Dermis microvascular lymphatic vessel endothelial cell (primary cell): ENCODE measurements at places on chromosomes 11 and 22. TPM values are rescaled to one million over a fixed set of nuclear protein-coding genes. Genes with fewer than 3 reads are reported as not detected.

Gene IL18BP
- 1.5 and 1.8 TPM in 2 replicates for total RNA-seq

Gene MYRF
- 0.25 and 0.26 TPM in 2 replicates for total RNA-seq

Gene ZW10
- 15.0 and 18.1 TPM in 2 replicates for total RNA-seq

Gene UBQLN3
- not detected in 2 replicates for total RNA-seq

Gene ACR
- under 0.01 and 0.38 TPM in 2 replicates for total RNA-seq

Gene MICAL2
- 79.6 and 210 TPM in 2 replicates for total RNA-seq

Gene SLC5A1
- total RNA-seq: under 0.01 TPM in 2 replicates

Gene MS4A4A
- not detected in 2 replicates for total RNA-seq

Gene MUC5AC
- not detected in 2 replicates for total RNA-seq

Gene MTA2
- total RNA-seq: 185 and 204 TPM in 2 replicates

Gene FOLH1
- under 0.01 TPM in 1 of 2 replicates, not detected in the other for total RNA-seq

Gene ABCG4
- under 0.01 TPM in 1 of 2 replicates, not detected in the other for total RNA-seq

Gene MMP13
- total RNA-seq: not detected in 2 replicates

Gene MYEOV
- under 0.01 and 0.39 TPM in 2 replicates for total RNA-seq

Gene SDHAF2
- total RNA-seq: 39.1 and 50.7 TPM in 2 replicates

Gene HEPN1
- total RNA-seq: under 0.01 TPM in 1 of 2 replicates, not detected in the other

Gene GAL3ST3
- 0.26 and 0.38 TPM in 2 replicates for total RNA-seq

Gene NFAM1
- under 0.01 TPM in 1 of 2 replicates, not detected in the other for total RNA-seq

Gene ABTB2
- 0.13 and 0.25 TPM in 2 replicates for total RNA-seq

Gene FGF4
- total RNA-seq: not detected in 2 replicates

Gene SLC25A18
- total RNA-seq: not detected in 2 replicates

Gene FOLR3
- not detected in 2 replicates for total RNA-seq

Gene PRR5
- total RNA-seq: 6.8 and 13.5 TPM in 2 replicates

Gene MAP4K2
- total RNA-seq: 34.4 and 50.7 TPM in 2 replicates

Gene SAA1
- total RNA-seq: not detected in 2 replicates

Gene LIPT2
- total RNA-seq: 4.3 and 4.5 TPM in 2 replicates

Gene OOSP4B
- total RNA-seq: not detected in 2 replicates

Gene SERHL2
- 2.6 and 3.8 TPM in 2 replicates for total RNA-seq

Gene OR5B21
- not detected in 2 replicates for total RNA-seq

Gene SLC15A3
- 5.3 and 6.3 TPM in 2 replicates for total RNA-seq

Gene ISX
- not detected in 2 replicates for total RNA-seq

Gene EI24
- 103 and 111 TPM in 2 replicates for total RNA-seq

Gene TMEM134
- total RNA-seq: 11.9 and 35.1 TPM in 2 replicates

Gene FUT4
- 3.7 and 6.1 TPM in 2 replicates for total RNA-seq

Gene RELT
- 4.5 and 4.8 TPM in 2 replicates for total RNA-seq

Gene ARHGAP20
- 0.13 and 0.76 TPM in 2 replicates for total RNA-seq

Gene TRIM51
- total RNA-seq: not detected in 2 replicates

Gene RBMXL2
- not detected in 2 replicates for total RNA-seq

Gene DAGLA
- 1.7 and 3.2 TPM in 2 replicates for total RNA-seq

Gene CASTOR1
- total RNA-seq: 5.5 and 8.2 TPM in 2 replicates

Gene PI4KA
- total RNA-seq: 19.8 and 29.0 TPM in 2 replicates

Gene LDHAL6A
- not detected in 2 replicates for total RNA-seq

Gene NXPE4
- total RNA-seq: not detected in 2 replicates

Gene NAALAD2
- total RNA-seq: 0.26 and 0.51 TPM in 2 replicates

Gene CD248
- total RNA-seq: under 0.01 and 0.13 TPM in 2 replicates

Gene CHADL
- total RNA-seq: 0.64 and 1.3 TPM in 2 replicates

Gene DBX1
- total RNA-seq: not detected in 2 replicates

Gene HEPHL1
- not detected in 2 replicates for total RNA-seq

Gene HBD
- total RNA-seq: not detected in 2 replicates

Gene RNH1
- total RNA-seq: 210 and 302 TPM in 2 replicates

Gene KCNJ1
- total RNA-seq: under 0.01 and 0.13 TPM in 2 replicates

Gene PANX2
- 0.13 and 0.63 TPM in 2 replicates for total RNA-seq

Gene XKR3
- not detected in 2 replicates for total RNA-seq

Gene FIBIN
- total RNA-seq: not detected in 2 replicates

Gene JOSD1
- total RNA-seq: 69.6 and 77.2 TPM in 2 replicates

Gene ADAMTS8
- not detected in 2 replicates for total RNA-seq
